NK-92 treated with Interleukin-12 subunit alpha and Interleukin-12 subunit beta, amount 100 ng/mL, for 24 hours (cell line): ENCODE measurements at places on chromosomes 1 and 21.

GRCh38 chr1:226670073-226670472, 69.0 kb downstream of the ITPKB start:
- no peak for DNase-seq

- DNase-seq = no peak
Measured at GRCh38 chr1:230863449-230863848, 4.9 kb downstream of the C1orf198 start.

DNA sequence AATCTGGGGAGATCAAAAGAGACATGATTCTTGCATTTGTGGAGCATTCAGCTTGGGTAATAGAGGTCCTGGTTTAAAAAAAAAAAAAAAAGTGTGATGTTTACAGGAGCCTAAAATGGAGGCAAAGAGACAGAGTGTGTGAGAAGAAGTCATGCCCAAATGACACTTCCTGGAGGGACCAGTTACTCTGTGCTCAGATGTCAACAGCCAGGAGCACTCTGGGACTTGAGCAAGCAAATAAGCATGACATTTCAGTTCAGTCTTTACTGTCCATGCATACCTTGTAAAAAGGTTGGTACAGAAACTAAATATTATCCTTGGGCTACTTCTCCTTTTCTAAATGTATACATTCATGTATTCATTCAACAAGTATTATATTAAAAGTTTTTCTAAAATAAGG, 25.2 kb upstream of the ADGRL2 start:
- no peak for DNase-seq

DNA sequence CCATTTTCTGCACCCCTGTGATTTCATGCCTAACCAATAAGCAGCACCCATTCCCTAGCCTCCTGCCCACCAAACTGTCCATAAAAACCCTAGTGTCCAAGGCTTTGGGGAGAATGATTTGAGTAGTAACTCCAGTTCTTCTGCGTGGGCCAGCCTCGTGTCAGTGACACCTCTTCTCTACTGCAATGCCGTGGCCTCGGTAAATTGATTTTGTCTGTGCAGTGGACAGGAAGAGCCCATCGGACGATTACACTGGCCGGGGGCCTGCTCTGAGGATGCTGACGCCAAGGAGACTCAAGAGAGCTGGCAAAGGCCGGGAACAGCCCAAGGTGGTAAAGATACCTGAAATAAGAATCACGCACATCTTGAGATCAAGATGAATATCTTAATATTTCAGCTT, 29.3 kb downstream of the RSPH1 start:
- no peak for DNase-seq

DNA sequence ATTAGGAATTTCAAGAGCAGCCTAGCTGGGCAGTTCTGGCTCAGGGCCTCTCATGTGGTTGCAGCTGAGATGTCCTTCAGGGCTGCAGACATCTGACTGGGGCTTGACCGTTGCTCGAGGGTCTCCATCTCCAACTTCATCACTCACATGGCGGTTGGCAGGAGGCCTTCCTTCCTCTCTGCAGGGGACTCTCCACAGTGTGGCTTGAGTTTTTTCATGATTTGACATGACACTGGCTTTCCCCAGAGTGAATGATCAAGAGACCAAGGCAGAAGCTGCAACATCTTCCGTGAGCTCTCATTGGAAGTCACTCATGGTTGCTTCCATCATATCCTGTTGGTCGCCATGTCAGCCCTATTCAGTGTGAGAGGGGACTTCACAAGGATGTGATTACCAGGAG, 74.6 kb downstream of the RUNX3 start:
- no peak for DNase-seq

GRCh38 chr1:217053676-217054075, 330.4 kb upstream of the ESRRG start:
- DNase-seq = no peak

GRCh38 chr1:167479331-167479979, 38.9 kb downstream of the CD247 start:
- no peak for DNase-seq

DNA sequence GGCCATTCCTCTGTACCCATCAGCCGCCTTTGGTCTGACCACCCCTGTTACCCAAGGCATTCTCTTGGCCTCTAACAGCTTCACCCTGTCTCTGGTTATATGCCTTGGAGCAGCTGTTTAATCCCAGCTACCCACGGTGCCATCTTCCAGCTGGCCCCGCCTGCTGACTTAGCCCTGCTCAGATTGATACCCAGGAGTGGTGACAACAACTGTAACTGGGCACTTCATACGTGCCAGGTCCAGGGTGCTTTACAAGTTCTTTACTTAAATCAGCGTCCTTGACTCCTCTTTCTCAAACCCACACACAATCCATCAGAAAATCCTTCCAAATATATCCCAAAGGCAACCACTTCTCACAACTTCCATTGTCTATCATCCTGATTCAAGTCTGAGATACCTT, 37.2 kb upstream of the HMGB4 start:
- DNase-seq = no peak
